NCI-H82 (cell line): ENCODE measurements at places on chromosomes 16 and 17.

- peak; percentile 16 for DNase-seq
Observed at GRCh38 chr16:19085679-19086200, 18.3 kb downstream of the COQ7 start.

GRCh38 chr17:73430848-73431247 lies 119.0 kb upstream of the CDC42EP4 start:
- peak; percentile 61 for DNase-seq

GRCh38 chr17:5068236-5068635 lies 10.0 kb upstream of the ZFP3 start:
- no peak for DNase-seq

DNA sequence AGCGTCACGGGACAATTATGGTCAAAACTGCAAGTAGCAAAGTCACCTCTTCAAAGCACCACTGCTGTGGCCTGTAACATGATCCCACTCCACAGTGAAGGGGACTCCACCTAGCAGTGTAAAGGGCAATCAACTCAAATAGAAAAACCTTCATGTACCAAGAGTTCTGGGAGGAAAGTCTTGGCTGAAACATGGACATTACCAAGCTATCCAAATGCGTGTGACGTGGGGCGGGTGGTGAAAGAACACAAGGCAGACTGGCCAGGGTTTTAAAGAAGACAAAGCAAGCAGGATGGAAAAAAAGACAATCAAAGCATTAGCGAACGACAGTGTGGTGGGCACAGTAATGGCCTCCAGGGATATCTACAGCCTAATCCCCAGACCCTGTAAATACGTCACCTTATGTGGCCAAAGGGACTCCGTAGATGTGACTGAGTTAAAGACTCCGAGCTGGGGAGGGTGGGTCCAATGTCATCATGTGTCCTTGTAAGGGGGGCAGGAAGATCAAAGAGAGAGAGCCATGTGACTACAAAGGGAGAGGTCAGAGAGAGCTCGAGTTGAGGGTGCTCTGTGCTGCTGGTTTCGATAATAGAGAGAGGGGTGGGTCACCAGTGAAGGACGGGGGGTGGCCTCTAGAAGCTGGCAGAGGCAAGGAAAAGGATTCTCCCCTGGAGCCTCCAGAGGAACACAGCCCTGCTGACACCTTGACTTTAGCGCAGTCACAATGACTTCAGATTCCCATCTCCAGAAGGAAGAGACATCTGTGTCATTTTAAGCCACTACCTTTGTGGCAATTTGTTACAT lies 6.0 kb downstream of the HSDL1 start:
- peak; percentile 72 for DNase-seq

- DNase-seq = peak; percentile 82
Observed at GRCh38 chr16:10180771-10181163, 1.5 kb downstream of the GRIN2A start.

DNA sequence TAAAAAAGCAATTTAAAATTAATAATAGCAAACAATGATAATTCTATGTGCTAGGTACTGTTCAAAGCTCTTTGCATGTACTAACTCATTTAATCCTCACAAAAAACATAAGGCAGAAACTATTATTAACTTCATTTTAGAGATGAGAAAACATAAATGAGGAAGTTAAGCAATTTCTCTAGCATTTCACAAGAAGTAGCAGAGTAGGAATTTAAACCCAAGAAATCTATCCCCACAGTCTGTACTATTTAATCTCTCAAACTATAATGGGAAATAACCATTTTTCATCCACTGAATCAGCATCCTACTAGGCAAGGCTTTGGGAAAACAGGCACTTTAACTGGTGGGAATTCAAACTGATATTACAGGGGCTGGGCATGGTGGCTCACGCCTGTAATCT lies 42.2 kb upstream of the INTS2 start:
- no peak for DNase-seq

GRCh38 chr16:81307770-81308169 lies 7.0 kb upstream of the GAN start:
- DNase-seq = peak; percentile 27

- peak; percentile 39 for DNase-seq
Observed at GRCh38 chr17:38672788-38673706, 1.7 kb downstream of the EPOP start.
